ENCODE measurements at places on chromosomes 2 and 18.

DNA sequence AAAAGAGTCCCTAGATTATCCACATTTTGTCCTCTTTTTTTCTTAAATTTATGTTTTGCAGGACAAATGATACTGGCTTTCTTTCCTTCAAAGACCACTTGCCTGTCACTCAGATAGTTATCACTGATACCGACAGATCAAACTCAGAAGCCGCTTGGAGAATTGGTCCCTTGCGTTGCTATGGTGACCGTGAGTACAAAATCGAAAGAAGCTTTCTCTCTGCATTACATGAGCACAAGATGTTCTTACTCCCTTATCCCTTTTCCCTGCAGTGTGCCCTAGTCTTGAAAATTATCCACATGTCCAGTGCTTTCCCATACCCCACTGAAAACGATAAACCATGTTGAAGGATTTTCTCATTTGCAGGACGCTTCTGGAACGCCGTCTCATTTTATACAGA, 738.5 kb downstream of the CNTNAP5 start:
- DNase-seq, result no peak

- no peak for DNase-seq
Observed at GRCh38 chr18:12278215-12278671, 24.1 kb downstream of the CIDEA start.

DNA sequence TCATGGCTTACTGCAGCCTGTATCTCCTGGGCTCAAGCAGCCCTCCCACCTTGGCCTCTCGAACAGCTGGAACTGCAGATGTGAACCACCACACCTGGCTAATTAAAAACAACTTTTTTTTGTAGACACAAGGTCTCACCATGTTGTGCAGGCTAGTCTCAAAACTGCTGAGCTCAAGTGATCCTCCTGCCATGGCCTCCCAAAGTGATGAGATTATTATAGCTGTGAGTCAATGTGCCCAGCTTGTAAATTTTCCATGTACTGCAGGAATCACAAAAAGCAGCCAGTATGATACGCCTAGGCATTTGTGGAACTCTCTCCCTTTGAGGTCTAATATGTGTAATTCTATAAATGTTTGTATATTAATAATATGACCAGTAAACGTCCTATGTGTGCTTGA, 59.9 kb downstream of the MSH6 start:
- DNase-seq, result no peak

DNA sequence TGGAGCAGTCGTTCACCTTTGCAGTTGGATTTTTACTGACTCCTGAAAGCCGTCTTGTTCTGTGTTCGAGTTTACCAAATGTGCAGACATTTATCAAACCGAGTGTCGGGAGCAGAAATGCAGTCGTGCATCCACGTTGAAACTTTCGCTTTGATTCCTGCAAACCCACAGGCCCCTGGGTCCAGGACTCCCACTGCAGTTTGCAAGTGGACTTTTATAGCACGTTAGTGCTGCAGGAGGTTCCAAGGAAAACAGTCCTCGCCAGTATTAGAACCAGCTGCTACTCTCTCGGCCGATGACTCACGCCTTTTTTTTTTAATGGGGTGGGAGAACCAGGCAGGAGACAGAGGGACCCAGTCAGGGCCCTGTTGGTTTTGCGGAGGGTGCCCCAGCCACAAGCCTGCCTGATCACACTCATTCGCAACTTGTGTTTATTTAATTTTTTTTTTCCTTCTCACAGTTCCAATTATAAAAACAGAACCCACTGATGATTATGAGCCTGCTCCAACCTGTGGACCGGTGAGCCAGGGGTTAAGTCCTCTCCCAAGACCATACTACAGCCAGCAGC, 90.1 kb downstream of the NFATC1 start:
- no peak for DNase-seq

- DNase-seq, result no peak
Observed at GRCh38 chr2:128565441-128565840, 246.8 kb upstream of the HS6ST1 start.

GRCh38 chr2:238231251-238231793, 8.5 kb downstream of the HES6 start:
- DNase-seq, result peak; percentile 58

DNA sequence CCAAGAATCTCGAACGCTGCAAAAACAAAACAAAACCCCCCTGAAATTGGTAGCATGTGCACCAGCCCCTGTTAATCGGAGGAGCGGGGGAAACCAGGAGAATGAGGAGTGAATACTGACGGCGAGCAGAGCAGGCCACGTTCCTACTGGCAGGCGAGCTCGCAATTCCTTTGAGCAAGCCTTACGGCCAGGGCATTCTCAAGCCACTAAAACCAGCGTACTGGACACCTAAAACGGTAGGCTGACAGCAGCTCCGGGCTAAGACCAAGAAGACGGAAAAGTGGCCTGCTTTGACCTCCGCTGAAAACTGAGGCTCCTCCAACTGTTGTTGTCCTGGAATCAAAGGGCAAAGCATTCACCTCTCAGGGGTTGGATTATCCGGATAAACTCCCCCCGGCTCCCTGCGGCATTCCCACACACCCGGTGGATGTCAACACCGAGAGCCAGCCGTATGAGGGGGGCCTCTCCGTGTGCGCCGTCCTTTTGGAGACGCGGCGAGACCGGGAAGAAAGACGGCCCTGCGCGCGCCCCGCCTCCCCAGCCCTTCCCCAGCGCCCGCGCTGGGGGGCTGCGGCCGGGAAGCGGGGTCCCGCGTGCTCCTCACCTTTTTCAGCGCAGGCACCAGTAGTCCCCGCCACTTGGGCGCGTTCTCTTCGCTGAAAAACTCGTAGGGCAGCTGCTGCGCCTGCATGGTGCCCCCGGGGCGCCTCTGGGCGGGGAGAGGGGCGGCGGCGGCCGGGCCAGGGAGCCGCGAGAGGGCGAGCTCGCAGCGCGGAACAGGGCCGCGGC, 925 bp downstream of the SOS1 start:
- DNase-seq, result peak; percentile 73

DNA sequence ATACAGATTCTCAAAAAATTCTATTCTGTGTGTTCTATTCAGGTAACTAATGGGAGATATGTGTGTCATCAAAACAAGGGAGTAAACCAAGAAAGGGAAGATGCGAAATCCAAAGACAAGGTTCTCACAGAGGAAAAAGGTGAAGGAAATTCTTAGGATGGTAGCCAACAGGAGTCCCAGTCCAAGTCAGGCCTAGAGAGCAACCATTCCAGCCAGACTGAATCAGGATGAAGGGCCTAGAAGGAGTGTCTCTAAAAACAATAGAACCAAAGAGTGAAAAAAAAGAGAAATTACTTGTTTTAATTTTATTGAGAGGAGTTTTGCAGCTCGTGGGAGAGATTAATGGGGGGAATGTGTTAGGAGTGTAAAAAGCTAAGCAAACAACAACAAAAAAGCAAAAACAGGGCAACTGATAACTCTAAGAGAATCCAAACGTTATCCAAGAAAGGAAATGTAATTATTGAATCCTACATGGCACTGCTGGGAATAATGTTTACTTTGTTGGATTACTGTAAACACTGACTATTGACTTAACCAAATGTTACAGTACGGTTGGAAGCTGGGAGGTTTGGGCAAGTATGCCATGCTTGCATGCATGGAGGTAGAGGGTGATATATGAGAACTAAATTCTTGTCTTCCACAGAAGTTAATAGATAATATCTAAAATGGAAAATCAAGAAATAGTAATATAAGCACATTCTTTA, 12.3 kb downstream of the MAP3K20 start:
- no peak for DNase-seq

DNA sequence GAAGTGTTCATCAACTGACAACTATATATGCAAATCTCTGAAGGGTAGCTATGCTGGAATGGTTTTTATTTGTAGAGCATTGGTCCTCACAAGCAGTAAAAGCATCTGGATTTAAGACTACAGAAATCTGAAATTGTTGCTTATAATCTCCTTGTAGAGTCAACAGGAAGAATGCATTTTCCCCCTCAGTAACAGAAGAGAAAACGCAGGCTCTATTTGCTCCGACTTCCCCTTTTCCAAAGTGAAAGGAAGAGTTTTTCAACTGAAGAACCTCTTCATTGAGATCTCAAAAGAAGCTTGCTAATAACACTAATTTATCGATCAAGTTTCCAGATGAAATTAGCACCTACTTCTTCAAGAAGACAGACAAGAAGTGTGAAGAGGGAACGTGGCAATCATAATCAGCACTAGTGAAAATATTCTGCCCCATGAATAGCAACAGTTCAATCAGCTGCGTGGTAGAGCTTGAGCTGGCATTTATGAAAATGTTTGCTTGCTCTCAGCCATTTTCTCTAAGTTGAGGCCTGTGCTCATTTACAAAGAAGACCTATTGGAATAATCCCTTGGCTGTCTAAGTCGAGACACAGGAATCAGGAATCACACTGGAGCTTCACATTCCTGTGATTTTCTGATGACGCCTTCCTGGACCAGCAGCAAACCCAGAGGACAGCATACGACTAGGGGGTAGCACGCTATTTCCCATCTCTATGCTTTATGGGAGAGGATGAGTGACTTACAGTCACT, 43.7 kb downstream of the TGIF1 start:
- DNase-seq, result no peak

GRCh38 chr2:32849456-32850194, 97.1 kb upstream of the LTBP1 start:
- no peak for DNase-seq

- no peak for DNase-seq
Observed at GRCh38 chr18:76391038-76391437, 104.0 kb downstream of the ZNF516 start.

DNA sequence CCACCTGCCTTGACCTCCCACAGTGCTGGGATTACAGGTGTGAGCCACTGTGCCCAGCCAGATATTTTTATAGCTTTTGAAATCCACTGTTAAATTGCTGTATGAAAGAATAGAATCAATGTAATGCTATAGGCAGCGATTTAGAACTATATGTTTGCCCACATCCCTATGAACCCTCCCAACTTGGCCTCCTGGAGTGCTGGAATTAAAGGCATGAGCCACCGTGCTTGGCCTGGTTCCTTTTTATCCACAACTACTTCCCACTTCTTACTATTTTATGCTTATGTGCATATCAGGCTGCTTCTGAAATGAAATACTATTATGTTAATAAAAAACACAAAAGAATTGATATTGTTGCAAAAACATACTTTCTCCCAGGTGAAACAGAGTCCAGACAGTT, 11.6 kb upstream of the PTPN2 start:
- no peak for DNase-seq

GRCh38 chr2:165056564-165056963, 101.2 kb upstream of the SLC38A11 start:
- DNase-seq, result no peak

Measured in hindlimb muscle (tissue), 1 donor.